ENCODE measurements at places on chromosomes 11 and 22.
A peak's percentile ranks its signal among the peaks of the same experiment; 100 is the strongest.

GRCh38 chr11:46106530-46107407 lies 14.5 kb downstream of the PHF21A start:
- no peak for DNase-seq

GRCh38 chr11:111399187-111400031 lies 20.3 kb upstream of the POU2AF1 start:
- no peak for DNase-seq

- no peak for DNase-seq
These were observed 29.5 kb upstream of the HIPK3 start for GRCh38 chr11:33227578-33228261.

DNA sequence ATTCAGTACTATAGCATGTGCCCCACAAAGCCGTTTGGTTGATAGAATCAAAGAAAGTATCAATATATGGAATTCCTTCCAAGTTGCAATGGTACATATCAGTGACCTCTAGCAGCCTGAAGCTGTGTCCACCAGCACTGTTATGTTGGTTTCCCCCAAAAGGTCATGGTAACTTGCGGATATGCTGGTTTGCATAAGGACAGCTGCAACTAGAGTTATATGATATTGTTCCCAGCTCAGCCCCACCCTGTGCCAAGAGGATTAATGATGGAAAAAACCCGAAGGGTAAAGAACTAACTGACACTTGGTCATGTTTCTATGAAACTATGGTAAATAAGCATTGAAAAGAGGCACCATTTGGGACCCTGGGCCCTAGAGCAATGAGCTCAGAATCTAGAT lies 93.5 kb downstream of the PDHX start:
- no peak for DNase-seq

- DNase-seq: no peak
These were observed 15.8 kb downstream of the MYEOV start for GRCh38 chr11:69309631-69310280.

DNA sequence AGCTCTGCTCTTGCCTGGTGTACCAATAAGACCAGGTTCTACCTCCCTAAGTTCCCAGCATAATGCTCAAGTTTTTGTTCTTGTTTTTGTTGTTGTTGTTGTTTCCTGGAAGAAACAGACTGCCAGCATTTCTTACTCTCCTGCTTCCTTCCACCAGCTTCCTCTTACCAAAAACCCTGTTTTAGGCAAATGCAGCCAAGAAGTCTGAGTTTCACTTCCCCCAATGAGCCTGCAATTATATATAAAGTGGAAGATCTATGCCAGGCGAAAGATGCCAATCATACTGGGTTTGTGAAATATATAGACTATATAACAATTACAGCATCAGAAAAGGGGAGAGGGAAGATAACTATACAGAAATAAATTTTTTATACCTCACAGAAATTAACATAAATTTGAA lies 931.5 kb upstream of the FAT3 start:
- DNase-seq: no peak

- no peak for DNase-seq
These were observed 597.9 kb upstream of the KIRREL3 start for GRCh38 chr11:127598476-127598875.

DNA sequence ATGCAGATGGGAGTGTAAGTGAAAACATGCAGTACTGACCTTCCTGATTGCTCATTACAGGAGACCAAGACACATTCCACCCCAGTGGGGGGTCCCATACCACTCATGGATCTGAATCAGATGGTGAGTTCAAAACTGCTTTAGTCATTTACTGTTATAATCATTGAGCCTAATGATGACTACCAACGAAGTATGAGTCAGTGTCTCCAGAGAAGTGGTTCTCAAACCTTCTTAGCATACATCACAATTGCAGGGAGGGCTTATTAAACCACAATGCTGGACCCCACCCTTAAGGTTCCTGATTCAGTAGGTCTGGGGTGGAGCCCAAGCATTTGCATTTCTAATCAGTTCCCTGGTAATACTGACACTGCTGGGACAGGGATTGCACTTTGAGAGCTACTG lies 75.8 kb downstream of the CD44 start:
- no peak for DNase-seq

GRCh38 chr11:63999349-64000025 lies 13.2 kb downstream of the OTUB1 start:
- DNase-seq: peak; percentile 31

DNA sequence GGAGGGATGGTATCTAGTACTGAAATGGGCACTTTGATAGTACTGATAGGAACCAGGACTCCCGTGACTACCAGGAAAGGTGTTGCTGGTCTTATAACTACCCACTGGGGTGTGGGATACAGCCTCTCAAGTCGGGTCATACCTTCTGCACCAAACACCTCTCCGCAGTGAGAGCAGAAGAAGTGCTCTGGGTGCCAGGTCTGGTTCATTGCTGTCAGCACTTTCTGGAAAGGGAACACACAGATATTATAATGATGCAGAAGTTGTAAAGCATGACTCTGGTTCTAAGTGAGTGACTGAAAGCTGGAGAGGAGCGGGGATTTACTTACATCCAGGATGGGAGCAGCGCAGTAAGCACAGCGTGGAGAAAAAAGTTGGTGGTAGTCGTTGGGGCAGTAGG lies 26.0 kb downstream of the LPXN start:
- DNase-seq: no peak

GRCh38 chr11:45041596-45041995 lies 90.9 kb upstream of the TP53I11 start:
- no peak for DNase-seq

- DNase-seq: no peak
These were observed 18.4 kb downstream of the NEAT1 start for GRCh38 chr11:65440831-65441499.

Measured in activated CD8-positive, alpha-beta memory T cell treated with anti-CD3 and anti-CD28 coated beads for 4 hours (primary cell).